ENCODE measurements at places on chromosomes 5 and 9.

DNA sequence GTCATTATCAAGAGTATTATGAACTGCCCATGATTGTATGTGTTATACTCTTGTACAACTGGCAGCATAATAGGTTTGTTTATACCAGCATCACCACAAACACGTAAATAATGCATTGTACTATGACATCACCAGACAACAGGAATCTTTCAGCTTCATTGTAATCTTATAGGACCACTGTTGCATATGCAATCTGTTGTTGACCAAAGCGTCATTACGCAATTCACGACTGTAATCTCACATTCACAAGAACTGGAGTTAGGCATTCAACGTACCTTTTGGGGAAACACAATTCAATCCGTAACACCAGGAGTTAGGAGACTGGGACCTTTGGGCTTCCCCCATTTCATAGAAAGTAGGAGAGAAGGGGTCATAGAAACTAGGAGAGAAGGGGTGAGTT lies 20.4 kb upstream of the ARSI start:
- no peak for DNase-seq
- H3K27me3 ChIP-seq, result no peaks in the 10 kb centered on the region
- no peaks in the 10 kb centered on the region for H3K36me3 ChIP-seq
- H3K4me3 ChIP-seq, result no peak overlapping the region

GRCh38 chr9:515665-516064 lies 301.0 kb downstream of the DOCK8 start:
- H3K27ac ChIP-seq, result no peak overlapping the region
- no peak for DNase-seq
- H3K27me3 ChIP-seq, result no peaks in the 10 kb centered on the region

GRCh38 chr5:143384865-143385657 lies 18.4 kb downstream of the NR3C1 start:
- H3K27ac ChIP-seq, result no peak overlapping the region
- no peaks in the 10 kb centered on the region for H3K4me1 ChIP-seq
- no peak for DNase-seq
- H3K36me3 ChIP-seq, result peaks cover 2% of the 10 kb centered on the region
- no peaks in the 10 kb centered on the region for H3K27me3 ChIP-seq

GRCh38 chr9:131484560-131485185 lies 18.0 kb upstream of the POMT1 start:
- H3K27me3 ChIP-seq, result no peaks in the 10 kb centered on the region
- DNase-seq, result no peak
- H3K4me1 ChIP-seq, result peaks cover 4% of the 10 kb centered on the region
- no peak overlapping the region for H3K27ac ChIP-seq
- no peak overlapping the region for H3K4me3 ChIP-seq
